ENCODE measurements at places on chromosomes 5 and 9.

DNA sequence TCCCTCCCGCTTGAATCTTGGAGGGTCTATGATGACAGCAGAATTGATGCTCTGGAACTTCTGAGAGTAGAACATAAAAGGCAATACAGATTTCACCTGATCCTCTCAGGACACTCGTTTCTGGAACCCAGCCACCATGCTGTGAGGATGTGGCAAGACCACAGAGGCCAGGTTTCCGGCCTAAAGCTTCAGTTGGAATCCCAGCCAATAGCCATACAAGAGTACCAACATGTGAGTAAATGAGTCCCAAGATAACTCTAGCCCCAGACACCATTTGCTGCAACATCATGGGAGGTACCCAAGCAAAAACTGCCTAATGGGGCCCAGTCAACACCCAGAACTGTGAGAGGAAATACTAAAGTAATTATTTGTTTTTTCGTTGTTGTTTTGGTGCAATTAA, 65.7 kb upstream of the MARCHF11 start:
- no peak for DNase-seq

DNA sequence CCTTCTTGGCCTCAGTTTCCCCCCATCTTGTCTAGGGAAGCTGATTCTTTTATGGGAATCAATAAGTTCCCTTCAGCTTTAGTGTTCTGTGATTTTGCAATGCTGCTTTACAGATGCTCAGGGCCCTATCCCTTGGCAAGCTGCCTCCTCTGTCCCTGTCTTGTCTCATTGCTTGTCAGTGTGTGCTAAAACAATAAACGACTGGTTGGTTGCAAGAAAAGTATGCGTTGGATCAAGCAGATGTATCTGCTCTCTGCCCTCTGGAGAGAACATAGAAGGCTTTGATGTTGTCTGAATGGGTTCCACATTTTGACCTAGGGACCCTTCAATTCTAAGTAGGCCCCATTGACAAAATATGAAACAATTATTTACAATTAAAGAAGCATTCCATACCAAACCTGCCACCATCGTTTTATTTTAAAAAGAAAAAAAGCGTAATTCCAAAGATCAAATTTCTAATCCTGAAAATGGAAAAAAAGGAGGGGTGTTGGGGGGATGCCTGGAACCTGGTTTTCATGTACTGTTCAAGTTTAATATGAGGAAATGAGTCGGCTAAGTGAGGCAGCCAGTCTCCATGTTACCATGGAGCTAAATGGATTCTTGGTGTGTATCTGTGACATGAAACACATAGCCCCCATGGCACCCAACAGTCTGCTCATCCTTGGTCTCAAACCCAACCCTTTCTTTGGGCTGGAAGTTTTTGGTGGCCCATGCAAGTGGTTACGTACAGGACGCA, 31.2 kb upstream of the TARS1 start:
- DNase-seq: no peak

- DNase-seq: peak; percentile 93
Measured at GRCh38 chr9:136400038-136400834, at the start of gene SNAPC4. Gene SNAPC4 (minus strand): TSS chr9:136400170. CDS start chr9:136398428, 1,742 bp downstream.

DNA sequence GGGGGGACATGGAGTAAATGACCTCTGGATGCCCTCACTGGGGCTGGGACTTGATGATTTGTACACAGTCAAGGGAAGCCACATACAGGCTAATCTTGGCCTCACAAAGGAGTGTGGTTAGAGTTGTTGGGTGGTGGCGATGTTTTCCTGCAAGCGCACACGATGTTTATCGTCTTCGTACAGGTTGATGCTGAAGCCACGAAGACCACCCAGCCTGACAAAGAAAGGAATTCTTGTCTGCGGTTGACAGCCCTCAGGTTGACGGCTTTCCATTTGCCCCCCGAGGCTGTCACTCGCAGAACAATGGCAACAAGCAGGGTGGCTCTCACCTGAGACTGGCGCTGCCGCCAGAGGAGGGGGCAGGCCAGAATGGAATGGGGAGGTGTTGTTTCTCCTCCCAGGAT, 14.1 kb upstream of the XPA start:
- no peak for DNase-seq

- DNase-seq: no peak
Measured at GRCh38 chr9:134477342-134477925, 151.2 kb downstream of the RXRA start.

- no peak for DNase-seq
Measured at GRCh38 chr9:124483481-124483880, 23.7 kb downstream of the NR5A1 start.

- no peak for DNase-seq
Measured at GRCh38 chr5:137207023-137207760, 291.9 kb downstream of the SPOCK1 start.

- no peak for DNase-seq
Measured at GRCh38 chr9:91908293-91908623, 41.8 kb downstream of the ROR2 start.

DNA sequence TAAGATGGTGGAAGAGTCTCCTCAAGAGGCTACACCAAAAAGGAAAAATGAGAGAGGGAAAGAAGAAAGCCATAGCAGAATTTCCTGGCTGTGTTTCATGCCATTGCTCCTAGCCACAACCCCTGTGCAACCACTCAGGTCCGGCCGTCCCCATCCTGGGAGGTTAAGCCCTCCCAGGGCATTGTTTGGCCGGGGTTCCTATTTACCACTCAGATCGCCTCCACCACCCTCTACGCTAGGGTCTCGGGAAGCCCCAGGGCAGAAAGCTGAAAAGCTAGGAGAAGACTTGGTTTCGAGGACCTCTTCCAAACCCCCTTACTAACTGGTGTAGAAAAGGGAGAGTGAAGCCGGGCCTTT, 715 bp downstream of the RC3H2 start:
- DNase-seq: peak; percentile 44

GRCh38 chr9:120292606-120293005, 287.4 kb downstream of the CDK5RAP2 start:
- no peak for DNase-seq

- DNase-seq: no peak
Measured at GRCh38 chr5:75659791-75660450, 48.7 kb downstream of the ANKDD1B start.

DNA sequence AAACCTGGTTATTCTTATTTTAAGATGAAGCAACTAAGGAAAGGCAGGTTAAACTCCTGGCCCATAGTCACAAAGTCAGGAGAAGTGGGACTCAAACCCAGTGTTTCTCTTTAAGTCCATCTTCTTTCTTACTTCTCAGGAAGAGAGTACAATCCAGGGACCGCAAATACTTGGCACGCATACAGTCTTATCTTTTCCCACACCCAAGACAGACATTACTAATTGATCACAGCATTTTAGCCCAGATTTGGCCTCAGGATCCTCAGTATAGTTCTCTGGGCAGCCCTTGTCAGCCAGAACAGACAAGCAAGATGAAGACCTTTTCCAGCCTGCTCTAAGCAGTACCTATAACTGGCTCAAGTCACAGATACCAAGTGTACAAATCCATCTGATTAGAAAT, 125.5 kb upstream of the RAI14 start:
- DNase-seq: no peak

DNA sequence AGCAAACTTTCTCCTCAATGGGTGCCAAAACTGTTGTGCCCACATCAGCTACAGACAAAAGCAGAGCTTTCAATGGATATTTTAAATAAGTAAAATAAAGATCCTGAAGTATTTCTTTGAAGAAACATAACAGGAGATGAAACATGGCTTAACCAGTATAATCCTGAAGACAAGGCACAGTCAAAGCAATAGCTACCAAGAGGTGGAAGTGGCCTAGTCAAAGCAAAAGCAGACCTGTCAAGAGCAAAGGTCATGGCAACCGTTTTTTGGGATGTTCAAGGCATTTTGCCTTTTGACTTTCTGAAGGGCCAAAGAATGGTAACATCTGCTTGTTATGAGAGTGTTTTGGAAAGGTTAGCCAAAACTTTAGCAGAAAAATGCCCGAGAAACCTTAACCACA, 77.9 kb downstream of the ANXA1 start:
- no peak for DNase-seq

DNA sequence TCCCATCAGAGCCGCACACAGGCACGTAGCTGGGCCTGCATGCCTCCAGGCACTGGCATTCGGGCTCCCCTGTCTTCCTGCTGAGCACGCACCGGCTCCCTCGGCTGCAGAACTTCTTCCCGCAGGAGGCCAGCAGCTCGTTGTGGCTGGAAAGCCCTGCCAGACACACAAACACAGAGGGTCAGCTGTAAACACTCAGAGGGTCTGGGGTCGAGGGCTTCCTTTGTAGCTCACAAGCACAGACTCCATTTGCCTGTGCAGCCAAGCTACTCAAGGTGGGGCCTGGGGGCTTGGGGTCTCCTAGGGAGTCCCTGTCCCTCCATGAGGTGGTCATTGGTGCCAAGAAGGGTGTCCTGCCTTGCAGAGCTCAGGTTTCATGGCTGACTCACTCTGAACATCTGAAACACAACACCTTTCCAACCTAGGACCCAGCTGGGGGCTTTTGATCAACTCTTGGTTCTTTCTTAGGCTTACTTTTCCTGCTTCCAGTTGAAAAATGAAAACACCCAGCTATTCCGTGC, 211.4 kb downstream of the FSTL4 start:
- no peak for DNase-seq

DNA sequence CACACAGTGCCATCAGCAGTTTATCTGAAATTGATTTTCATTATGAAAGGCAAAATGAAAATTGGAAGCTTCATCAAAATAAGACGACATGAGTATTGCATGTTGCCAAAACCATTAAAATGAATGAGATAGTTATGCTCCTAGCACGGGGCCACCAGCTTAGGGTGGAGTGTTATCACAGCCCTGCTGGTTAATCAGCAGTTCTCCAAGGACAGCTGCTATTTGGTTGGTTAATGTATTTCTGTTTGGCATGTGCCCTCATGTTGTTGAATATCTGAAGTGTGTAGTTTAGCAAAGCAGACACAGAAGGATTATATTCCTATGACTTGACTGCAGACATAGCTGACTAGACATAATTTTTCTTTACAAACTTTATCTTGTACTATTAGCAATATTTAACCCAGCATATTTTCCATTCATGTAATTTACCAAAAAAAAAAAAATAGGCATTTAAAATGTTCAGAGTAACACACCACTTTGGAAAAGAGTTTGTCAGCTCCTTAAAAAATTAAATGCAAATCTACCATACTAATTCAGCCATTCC, 98.6 kb upstream of the PIK3R1 start:
- no peak for DNase-seq

DNA sequence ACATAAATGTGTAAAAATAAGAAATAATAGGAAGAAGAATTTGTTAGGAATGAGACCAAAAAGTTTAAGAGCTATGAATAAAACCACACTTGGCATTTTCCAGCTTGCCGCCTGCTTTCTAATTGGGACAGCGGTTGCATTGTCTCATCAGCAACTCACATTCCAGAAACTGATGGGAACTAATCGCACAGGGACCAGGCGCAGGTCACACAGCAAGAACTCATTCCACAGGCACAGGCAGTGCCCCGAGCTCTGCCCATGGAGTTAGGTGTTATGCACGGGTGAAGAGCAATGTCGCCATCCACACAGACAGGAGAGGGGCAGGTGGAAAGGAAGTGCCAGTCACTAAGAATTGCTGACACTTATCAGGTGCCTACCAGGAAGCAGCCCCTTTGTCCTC, 279.9 kb downstream of the NSG2 start:
- no peak for DNase-seq

- no peak for DNase-seq
Measured at GRCh38 chr5:99922386-99922785, 612.8 kb upstream of the FAM174A start.

DNA sequence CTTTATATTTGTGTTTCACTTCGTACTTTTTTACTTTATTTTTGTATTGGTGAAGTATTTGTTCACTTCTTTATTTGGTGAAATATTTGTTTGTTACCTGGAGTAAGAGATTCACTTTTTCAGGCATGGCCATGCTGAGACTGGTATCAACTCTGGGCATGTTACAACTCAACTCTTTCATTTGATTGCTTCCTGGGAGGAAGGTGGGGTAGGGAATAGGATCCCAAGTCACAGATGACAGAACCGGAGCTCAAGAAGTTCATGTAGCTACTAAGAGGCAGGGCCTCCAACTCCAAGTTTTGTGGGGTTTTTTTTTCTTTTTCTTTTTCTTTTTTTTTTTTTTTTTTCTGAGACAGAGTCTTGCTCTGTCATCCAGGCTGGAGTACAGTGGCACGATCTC, 6.1 kb upstream of the ADGRD2 start:
- no peak for DNase-seq

DNA sequence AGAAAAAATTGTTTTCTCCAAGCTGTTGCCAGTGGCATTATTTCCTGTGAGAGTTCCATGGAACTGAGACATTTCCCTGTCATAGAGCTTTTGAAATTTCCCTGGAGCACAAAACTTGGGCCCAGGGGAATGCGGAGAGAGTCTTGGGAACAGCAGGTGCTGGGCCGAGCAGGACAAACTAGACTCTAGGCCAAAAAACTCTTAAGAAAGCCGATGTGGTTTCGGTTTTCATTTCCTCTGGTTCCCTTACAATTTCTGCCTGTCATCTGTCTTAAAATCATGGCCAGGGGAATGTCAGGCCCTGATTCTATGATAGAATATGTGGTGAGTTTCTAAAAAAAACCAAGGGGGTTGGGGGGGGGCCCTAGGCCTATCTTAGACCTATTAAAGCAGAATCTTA, 4.6 kb downstream of the SLC35A4 start:
- no peak for DNase-seq

DNA sequence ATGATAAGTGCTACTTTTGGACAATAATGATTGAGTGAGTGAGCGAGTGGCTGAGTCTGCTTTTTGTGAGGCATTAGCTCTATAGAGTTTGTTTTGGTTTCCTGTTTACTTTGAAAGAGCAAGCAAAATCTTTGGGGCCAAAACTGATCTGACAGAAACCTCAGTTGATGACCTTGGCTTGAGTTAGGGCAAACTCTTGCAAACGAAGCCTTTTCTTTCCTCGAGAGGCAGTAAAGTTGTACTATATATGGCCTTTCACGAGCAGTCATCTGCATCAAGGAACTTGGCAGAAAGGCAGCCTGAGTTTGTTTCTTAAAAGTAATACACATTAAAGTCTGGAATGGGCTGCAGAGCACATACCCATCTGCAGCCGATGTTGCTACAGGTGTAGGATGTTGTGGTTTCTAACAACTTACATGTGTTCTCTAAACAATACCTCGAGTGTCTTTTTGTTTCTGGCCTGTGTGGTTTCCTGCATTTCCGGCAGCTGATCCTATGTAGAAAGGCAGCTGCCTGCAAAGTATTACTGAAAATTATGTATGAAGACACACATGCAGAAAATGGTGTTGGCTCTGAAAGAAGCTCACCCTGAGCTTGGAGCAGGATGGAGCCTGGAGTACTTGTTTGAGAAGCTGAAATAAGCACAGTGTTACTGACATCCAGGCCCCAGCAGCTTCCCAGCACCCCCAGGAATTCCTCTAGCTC, 60.8 kb downstream of the FOXD1 start:
- no peak for DNase-seq

DNA sequence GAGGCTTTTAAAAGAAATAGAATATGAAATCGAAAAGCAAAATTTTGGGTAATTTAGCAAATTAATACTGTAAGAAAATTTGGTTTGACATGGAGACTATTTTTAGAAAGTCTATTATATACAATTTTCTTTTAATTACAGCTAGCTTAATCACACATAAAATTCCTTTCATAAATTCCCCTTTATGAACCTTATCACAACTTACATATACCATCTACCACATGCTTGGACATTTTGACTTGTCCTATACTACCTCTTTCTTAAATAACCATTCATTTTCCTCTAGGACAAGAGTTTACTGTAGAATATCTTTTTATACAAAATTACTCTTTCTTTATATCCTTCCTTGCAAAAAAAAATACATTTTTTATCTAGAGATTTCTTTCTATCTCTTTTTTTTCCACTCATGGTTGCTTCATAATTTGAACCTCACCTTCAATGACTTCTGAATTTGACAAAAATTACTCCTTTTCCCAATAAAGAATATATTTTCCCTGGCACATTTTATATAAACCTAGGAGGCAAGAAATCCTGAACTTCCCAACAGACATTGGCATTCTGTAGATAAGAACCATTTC, 34.0 kb upstream of the SYK start:
- no peak for DNase-seq
